Stimulated activated CD4-positive, alpha-beta T cell treated with anti-CD3 and anti-CD28 coated beads, Interleukin-1b, Interleukin-23, amount 100 ng/mL, for 1 hour (primary cell): ENCODE measurements at places on chromosomes 2 and 18.

DNA sequence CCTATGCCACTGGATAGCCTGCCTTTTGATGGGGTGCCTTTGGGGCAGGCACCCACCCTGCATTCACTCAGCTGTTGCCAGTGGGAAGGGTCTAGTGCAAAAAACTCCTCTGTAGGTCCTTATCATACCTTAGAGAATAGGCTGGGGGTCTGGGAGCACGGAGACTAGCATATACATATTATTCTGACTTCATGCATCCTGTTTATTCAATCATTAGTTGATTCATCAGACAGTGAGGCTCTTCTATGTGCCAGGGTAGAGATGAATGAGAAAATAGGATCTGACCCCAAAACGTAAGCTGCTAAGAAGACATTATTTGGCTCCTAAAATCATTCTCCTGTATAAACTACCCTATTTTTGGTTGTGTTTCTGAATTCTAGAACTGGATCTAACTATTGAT is 153.3 kb downstream of the TPGS2 start:
- no peak for DNase-seq

DNA sequence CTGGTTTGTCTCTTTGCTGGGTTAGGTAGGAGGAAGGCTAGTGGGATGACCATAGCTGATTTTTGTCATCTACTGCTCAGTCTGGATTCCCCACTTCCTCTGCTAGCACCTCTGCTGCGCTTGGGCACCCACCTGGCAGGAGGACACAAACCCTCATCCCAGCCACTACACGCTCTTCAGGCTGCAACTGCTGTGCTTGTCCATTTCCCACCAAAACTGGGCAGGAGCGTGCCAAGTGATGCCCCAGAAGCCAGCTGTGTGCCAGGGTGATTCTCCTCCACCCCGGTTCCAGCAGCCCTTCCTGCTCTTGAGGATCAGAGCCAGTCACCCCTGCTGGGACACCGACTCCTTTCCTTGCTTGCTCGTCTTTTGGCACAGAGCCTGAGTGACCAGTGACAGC is 15.7 kb upstream of the PER2 start:
- DNase-seq: no peak

GRCh38 chr2:29226808-29227207 is 111.6 kb downstream of the CLIP4 start:
- DNase-seq: no peak

DNA sequence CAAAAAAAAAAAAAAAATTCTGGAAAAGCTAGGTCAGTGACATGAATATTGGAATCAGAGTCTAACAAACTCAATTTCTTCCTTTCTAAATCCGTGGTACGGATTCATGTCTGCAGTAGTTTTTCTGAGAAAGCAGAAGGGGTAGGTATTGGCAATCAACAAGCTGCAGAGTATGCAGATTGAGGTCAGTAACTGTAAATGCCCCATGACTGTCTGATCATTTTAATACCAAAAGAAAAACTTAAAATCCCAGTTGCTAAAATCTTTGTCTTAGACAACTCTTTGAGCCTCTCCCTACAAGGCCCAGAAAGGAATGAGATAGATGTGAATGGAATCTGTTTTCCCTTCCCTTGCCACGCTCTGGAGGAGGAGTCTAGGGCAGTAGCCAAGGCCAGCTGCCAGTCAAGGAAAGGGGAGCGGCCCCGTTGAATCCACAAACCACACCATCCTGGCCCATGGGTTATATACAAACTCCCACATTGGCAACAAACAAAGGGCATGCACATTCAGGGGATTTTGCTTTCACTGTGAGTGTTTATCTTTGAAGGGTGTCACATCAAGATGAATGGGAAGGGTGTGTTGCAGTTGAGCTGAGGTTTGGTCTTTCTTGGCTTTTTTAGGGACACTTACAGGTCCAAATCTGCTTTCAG is 6.1 kb upstream of the CASP8 start:
- DNase-seq: no peak

GRCh38 chr2:141652308-141652707 is 478.5 kb downstream of the LRP1B start:
- no peak for DNase-seq

- no peak for DNase-seq
Observed at GRCh38 chr2:195532628-195533271, 124.3 kb upstream of the SLC39A10 start.

GRCh38 chr18:9436206-9436929 is 38.9 kb upstream of the RALBP1 start:
- DNase-seq: no peak

DNA sequence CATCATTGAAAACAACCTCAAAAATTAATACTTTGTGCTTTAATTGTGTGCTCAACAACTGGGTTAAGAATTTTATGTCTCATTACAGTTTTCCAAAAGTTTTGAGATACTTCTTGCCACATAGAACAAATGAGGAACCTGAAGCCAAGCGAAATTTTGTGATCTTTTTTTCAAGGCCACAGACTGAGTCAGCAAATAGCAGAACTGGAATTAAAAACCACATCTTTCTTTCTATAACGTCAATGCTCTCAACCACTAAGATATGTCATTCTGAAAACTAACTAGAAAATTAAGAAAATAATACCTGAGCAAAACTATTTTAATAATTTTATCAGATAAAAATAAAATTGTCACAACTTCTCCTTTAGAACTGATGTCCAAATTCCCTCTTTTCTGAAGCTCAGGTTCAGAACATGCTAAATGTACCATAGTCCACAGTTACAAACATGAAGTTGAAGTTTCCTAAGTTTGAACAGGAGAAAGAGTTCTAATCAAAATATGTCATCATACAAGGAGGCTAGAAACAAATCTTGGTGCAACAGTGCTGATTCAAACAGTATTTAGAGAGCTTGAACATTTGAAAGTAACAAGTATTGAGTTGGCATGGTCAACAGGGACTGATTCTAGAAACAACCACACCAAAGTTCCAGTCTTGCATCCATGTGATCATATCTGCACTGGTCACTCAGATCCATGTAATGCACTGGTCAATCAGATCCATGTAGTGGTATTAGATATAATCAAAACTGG is 27.6 kb upstream of the CALCRL start:
- DNase-seq: no peak

- DNase-seq: no peak
Observed at GRCh38 chr2:16014802-16015201, 74.5 kb downstream of the MYCN start.

GRCh38 chr2:157470321-157470720 is 26.4 kb upstream of the CYTIP start:
- no peak for DNase-seq

GRCh38 chr2:215137741-215138340 is 585 bp downstream of the ABCA12 start:
- no peak for DNase-seq

- DNase-seq: no peak
Observed at GRCh38 chr2:113164215-113164929, 9.4 kb upstream of the PSD4 start.

GRCh38 chr2:45986509-45986908 is 310.7 kb upstream of the EPAS1 start:
- DNase-seq: no peak

DNA sequence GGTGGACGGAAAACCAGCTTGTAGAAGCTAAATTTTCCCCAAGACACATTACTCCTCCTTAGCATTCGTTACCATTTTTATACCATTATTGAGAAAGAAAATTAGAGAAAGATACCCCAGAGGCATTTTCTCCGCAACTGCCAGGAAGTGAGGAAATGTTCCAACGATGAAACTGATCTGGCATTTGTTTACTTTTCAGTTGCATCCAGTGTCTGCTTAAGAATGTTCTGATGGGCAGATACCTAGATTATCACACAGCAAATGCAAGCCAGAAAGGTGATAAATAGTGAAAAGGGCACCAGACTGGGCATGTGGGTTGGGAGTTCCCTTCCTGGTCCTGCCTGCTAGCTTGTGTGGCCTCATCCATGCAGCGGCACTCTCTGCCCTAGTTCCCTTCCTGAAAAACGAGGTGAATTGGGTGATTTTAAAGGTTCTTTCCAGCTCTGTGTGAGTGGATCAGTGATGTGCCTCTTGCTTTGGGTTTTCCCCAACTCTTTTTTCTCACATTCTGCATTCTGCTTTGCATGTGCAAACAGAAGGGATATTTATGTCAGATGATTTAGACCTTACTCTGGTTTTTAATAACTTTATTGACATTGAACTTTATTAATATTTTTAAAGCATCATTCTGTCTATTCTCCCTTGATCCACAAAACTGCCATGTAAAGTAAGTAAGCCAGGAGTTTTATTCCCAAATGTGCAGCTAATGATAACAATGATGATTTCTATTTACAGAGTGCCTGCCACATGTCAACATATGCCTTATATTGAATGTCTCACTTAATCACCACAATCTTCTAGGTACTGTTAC is 139.6 kb downstream of the INSIG2 start:
- DNase-seq: no peak

- no peak for DNase-seq
Observed at GRCh38 chr18:28063271-28063761, 113.6 kb downstream of the CDH2 start.

DNA sequence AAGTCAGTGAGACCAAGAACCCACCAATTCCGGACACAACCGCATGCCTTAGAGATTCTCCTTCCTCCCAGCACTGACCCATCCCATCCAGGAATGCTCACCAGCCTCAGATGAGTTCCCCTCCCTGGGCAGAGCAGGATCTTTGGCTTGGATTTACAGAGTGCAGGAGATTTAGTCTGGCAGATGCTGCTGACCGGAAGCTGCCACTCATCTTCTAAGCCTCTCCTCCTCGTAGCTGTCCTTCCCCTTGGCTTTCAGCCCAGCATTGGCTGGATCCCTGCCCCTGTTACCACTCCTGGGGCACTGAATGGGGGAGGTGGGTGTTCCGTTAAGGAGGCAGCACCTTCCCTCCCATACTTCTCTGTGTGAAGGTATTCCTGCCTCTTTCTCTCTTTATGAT is 53.2 kb downstream of the VWA3B start:
- DNase-seq: no peak

GRCh38 chr18:61985681-61986080 is 92.9 kb upstream of the RNF152 start:
- no peak for DNase-seq
